Fibroblast of gingiva (primary cell): ENCODE measurements at places on chromosomes 1 and 21.

DNA sequence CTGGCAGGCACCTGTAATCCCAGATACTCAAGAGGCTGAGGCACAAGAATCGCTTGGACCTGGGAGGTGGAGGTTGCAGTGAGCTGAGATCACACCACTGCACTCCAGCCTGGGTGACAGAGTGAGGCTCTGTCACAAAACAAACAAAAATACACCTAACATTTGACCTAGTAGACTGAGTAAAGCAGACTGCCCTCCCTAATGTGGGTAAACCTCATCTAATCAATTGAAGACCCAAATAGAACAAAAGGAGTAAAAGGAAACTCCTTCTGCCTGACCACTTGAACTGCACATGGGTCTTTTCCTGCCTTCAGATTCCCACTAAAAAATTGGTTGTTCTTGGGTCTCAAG, 19.0 kb upstream of the RBM15 start:
- DNase-seq = no peak

DNA sequence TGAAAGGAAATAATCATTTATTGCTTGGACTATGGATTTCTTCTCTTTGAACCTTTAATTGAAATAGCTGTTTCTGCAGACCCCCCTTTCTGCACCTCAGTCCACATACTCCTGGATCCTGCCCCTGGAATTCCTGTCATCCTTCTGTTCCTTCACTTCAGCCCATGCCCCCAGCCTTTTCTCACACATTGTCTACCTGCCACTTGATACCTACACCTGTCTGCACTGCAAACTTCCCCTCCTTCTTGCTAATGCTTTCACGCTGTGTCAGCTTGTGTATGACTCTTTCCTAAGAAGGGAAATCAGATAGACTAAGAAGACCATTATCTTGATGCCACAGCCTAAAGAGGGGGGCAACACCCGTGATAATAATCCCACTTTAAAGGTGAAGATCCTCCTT, 80.3 kb upstream of the EXO1 start:
- no peak for DNase-seq

DNA sequence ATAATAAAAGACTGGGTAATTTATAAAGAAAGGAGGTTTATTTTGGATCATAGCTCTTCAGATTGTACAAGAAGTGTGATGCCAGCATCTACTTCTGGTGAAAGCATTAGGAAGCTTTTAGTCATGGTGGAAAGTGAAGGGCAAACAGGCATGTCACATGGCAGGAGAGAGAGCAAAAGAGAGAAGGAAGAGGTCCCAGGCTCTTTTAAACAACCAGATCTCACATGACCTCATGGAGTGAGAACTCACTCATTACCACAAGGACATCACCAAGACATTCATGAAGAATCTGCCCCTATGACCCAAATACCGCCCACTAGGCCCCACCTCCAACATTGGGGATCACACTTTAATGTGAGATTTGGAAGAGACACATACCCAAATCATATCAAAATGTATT, 10.0 kb downstream of the RPTN start:
- DNase-seq = no peak

GRCh38 chr1:77824079-77824478, 44.6 kb downstream of the MIGA1 start:
- peak; percentile 67 for DNase-seq
